NCI-H2029 (cell line): ENCODE measurements at places on chromosomes 1 and 21.

GRCh38 chr1:99279525-99279924 is 15.2 kb downstream of the PLPPR4 start:
- DNase-seq: no peak

GRCh38 chr1:156436141-156437036 is 64.2 kb downstream of the MEF2D start:
- no peak for DNase-seq

- no peak for DNase-seq
These were observed 28.5 kb upstream of the DR1 start for GRCh38 chr1:93317207-93317606.

GRCh38 chr1:164683235-164683634 is 124.3 kb downstream of the PBX1 start:
- DNase-seq: no peak
